ENCODE measurements at places on chromosomes 1 and 21. TPM values are rescaled to one million over a fixed set of nuclear protein-coding genes. Genes with fewer than 3 reads are reported as not detected.

Gene SPOCD1
- total RNA-seq: 2.7 TPM

Gene OR2T11
- not detected for total RNA-seq

Gene MPL
- not detected for total RNA-seq

Gene EPHA2
- total RNA-seq: 33.1 TPM

Gene MLLT11
- 13.0 TPM for total RNA-seq

Gene C1QTNF12
- 4.4 TPM for total RNA-seq

Gene KCNT2
- total RNA-seq: 8.4 TPM

Gene AMPD1
- total RNA-seq: not detected

Gene VHLL
- not detected for total RNA-seq

Gene VCAM1
- total RNA-seq: 0.07 TPM

Gene MOV10
- total RNA-seq: 80.4 TPM

Gene PUSL1
- 38.0 TPM for total RNA-seq

Gene OR2T29
- total RNA-seq: not detected

Gene LRRC39
- total RNA-seq: 0.37 TPM

Gene ZFYVE9
- total RNA-seq: 28.4 TPM

Gene MXRA8
- total RNA-seq: 8.1 TPM

Gene FALEC
- not detected for total RNA-seq

Gene PRAMEF20
- not detected for total RNA-seq

Gene USH2A
- 0.04 TPM for total RNA-seq

Gene CYP4Z1
- total RNA-seq: not detected

Gene CCDC185
- not detected for total RNA-seq

Gene GBP7
- total RNA-seq: not detected

Gene HENMT1
- total RNA-seq: 6.6 TPM

Gene TSPAN2
- total RNA-seq: 9.4 TPM

Gene ARPC5
- 69.7 TPM for total RNA-seq

Gene GJA8
- not detected for total RNA-seq

Gene FCRL6
- total RNA-seq: not detected

Gene CLEC20A
- not detected for total RNA-seq

Gene CNR2
- total RNA-seq: not detected

Gene FMN2
- 0.61 TPM for total RNA-seq

Gene CD101
- 1.8 TPM for total RNA-seq

Gene HSPG2
- 80.8 TPM for total RNA-seq

Gene ALG14
- 2.7 TPM for total RNA-seq

Gene ESRRG
- total RNA-seq: 0.44 TPM

Gene TMEM269
- 0.44 TPM for total RNA-seq

Gene PLA2G2C
- total RNA-seq: not detected

Gene CLCA4
- total RNA-seq: not detected

Data from H9 (cell line).